ENCODE measurements at places on chromosomes 7 and 10.

DNA sequence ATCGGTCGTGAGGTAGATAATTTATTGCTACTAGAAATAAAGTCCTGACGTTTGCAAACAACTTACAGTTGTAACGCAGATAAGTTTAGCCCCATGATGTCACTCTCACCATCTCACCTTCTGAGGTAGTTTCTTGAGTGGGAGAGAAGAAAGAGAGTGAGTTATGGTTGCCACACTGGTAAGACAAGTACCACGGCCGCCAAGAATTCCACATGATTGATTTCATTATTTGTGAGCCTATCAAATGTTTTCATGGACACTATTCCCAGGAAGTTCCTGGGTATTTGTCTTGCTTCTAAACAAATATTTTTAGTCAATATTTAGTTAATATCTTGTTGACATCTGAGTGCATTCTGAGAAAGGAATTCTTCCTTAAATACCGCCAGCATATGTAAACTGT lies 339.4 kb upstream of the KIAA1217 start:
- DNase-seq = no peak

GRCh38 chr10:27564398-27564797 lies 60.3 kb downstream of the RAB18 start:
- no peak for DNase-seq

DNA sequence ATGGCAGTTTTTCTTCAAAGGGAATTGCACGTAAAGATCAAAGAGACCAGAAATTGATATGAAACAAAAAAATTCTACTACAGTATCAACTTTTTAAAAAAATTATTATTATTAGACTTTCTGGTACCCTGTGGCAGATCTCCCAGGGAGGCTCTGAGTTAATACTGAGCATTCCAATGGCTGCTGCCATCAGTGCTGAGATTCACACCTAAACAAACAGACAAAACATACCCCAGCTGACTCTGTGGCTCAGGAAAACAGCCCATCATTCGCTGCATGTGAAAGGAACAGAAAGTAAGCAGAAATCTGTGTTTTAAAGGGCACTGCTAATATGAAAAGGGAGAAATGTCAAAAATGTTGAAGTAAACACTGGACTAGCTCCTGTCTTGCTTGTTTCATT lies 118.4 kb downstream of the GRM3 start:
- DNase-seq = no peak

DNA sequence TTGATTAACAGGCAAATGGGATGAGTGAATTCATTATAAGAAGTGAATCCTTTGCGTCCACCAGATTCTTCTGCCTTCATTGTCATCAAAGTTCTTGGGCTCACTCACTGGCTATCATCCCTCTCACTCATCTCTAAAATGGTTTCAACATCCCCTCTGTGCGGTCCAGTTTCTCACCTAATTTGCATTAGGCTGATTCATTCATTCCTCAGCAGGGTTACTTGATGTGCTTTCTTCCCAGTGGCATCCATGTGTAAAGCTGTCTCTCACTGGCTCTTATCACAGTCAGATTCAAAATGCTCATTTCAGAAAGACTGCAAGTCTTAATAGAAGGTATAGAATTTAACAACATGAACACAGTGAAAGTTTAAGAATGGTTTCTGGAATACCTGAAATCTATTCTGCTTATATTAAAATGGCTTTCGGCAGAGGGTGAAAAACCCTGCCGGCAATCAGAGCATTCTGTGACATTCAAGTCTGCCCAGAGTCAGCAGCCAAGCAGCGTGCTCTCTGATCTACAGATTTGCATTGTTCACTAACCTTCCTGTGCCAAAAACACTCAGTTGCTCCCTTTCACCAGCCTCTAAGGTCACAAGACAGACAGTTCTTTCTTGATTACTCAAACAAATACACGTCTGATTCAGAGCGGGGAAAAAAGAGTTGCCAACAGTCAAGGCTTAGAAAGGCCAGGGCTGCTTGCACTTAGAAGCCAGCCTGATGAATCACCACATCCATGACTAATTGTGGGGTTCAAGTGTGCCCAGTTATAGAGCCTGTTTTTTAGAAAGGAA lies 106.7 kb downstream of the TES start:
- DNase-seq = no peak

DNA sequence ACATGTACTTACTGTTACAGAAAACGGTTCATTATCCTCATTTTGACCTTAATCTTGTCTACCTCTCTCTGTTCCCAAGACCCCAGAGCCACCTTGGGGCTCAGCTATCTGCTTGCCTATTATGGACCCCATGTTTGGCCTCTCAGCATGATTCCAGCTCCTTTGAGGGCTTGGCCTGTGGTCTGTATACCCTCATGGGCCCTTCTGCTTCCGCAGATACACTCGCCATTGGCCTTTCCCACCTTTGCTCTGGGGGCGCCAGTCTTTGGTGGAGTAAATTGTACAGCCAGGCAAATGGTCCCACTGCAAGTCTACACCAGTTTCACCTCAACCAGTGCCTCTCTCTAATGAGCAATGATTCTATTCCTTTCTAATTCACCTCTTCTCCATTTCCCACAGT lies 109.2 kb upstream of the ZNF746 start:
- no peak for DNase-seq

- no peak for DNase-seq
Observed at GRCh38 chr7:144606261-144606660, 202.8 kb upstream of the NOBOX start.

DNA sequence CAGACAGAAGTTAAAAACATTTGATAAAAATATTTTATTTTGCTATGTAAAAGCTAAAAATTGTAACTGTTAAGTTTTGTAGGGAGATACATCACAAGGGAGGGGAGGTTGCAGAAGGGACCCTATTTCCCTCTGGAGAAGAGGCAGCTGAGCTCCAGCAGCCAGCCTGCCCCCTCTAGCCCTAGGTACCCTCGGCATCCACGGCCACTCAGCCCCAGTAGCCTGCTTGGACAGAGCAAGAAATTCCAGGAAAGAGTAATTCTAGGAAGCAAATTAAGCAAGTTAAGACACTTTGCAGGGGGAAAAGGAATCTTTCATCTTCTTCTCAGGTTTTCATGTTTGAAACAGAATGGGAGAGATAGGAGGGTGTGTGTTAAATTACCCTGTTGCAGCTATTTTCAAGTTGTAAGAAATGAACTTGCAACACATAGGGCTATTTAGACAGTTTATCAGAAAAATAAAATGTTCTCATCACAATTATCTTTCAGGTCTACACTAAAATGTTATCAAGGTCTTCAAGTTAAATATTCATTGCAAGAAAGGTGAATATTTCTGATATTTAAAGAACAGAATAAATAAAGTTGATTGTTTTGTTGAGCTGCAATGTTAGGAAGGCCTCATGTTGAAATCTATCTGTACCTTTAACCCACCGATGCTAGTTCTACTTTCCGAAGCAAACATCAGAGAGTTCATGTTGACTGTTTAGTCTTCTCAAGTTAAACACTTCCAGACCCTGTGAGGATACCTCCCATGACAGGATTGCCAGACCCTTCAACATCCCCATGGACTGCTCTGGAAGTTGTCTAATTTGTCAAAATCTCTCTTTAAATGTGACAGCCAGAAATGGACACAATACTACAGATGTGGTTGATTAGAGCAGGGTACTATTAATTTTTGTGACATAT lies 5.5 kb downstream of the SGCE start:
- no peak for DNase-seq

- DNase-seq = no peak
Observed at GRCh38 chr7:67438198-67438882, 441.7 kb downstream of the TYW1 start.

- no peak for DNase-seq
Observed at GRCh38 chr7:2884161-2884560, 40.1 kb upstream of the GNA12 start.

GRCh38 chr10:118802126-118802793 lies 47.5 kb upstream of the CACUL1 start:
- no peak for DNase-seq

Data from AML-193 (cell line).